ENCODE measurements at places on chromosomes 2 and 18.

- DNase-seq, result no peak
These were observed 244.7 kb downstream of the KCNS3 start for GRCh38 chr2:18123211-18123570.

DNA sequence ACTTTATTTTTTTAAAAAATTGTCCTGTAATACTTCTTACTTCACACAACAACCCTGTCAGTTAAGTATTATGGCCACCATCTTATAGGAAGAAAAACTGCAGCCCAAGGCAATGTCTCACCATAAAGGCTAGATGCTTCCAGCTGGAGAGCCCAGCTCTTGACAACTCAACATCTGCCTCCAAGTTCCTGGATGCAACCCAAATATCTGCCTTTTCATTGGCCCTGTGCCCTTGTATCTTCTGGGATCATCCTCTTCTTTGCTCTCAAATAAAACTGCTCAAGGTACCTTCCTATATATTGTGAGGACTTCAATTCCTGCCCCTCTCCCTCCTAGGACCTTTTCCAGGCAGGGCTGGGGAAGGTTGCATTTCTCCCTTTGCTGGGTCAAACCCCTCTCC lies 69.5 kb downstream of the BIN1 start:
- no peak for DNase-seq

DNA sequence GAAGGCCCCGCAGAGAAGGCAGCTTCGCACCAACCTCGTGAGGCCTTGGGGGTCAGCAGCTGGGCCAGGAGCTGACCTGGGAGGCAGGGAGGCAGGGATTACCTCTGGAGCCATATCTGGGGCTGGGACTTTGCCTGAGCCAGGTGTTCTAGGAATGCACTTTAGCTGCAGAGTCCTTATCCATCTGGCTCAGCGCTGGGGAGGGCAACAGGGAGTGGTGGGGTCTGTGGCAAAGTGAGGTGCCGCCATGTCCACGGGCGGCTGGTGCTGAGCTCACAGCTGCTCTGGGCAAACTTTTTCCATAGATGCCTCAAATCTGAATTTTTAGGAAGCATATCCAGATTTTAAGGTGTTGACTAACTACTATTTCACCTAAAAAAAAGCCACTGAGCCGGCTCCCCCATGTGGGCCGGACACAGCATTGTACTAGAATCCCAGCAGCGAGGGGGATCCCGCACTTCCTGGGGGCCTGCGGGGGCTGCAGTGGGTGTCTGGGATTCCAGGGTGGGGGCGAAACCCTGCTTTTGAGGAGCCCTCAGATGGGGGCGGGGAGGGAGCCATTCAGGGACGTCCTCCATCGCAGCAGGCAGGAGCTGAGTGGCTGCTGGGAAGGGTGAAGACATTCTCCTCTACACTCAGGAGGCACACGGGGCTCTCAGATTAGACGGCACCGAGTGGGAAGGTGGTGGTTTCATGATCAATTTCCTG lies 34.6 kb downstream of the RTP5 start:
- DNase-seq, result no peak

- DNase-seq, result no peak
These were observed 2.2 kb downstream of the ONECUT2 start for GRCh38 chr18:57437402-57437765.

DNA sequence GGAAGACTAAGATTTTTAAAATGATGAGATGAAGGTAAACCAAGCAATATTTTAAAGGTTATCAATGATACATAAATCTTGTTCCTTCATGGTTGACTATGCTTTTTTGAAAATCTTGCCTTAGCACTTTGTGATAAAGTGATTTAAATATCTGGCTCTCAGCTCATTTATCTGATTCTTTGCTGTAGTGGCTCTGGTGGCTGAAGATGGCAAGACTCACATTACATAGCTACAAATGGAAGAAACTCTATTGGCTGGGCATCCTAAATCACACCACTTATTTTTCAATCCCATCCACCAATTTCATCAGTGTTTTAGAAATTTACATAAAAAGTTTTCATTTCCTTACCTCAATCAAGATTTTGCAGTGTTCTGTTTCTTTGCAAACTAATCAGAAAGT lies 16.6 kb upstream of the APCDD1 start:
- DNase-seq, result no peak

GRCh38 chr2:18430996-18431748 lies 129.3 kb downstream of the RDH14 start:
- no peak for DNase-seq

DNA sequence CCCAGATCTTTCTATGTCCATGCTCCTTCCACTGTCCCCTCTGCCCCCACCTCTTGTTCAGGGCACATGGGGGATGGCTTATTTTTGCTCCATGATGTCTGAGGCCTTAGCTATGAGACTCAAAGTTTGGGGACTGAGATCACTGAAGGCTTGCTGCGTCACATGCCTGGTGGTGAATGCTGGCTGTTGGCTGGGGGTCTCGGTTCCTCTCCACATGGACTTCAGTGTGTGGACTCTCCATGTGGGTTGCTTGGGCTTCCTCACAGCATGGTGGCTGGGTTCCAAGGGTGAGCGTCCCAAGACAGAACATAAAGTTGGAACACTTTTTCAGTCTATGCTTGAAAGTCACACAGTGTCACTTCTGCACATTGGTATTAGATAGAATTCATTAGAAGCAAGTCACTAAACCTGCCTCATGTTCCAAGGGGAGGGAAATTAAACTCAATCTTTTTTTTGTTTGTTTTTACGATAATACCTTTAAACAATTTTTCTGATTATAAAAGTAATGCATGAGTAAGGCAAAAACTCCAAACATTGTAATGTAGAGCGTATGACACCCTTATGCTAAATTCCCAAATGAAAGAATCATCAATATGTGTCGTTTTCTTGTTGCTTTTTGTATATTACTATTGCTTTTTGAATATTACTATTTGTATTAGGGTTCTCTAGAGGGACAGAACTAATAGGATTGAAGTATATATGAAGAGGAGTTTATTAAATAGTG lies 111.7 kb downstream of the MYCN start:
- no peak for DNase-seq

DNA sequence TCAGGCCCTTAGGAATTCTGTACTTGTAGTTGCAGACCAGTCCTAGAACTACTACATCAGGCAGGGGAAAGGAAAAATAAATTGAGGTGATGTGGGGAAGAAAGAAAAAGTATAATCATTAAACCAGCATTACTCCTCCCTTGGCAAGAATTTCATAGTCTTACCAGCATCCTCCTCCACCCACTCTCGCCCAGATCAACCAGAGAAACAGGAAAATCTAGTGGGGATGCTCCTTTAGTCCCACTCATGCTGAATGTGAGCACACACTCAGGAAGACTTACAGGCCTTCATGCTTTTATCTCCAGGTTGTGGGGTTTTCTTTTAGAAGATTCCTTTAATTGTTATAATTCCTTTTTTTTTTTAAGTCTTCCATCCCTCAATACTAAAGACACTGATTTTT lies 129.3 kb upstream of the CCDC150 start:
- no peak for DNase-seq

- DNase-seq, result no peak
These were observed 90.6 kb upstream of the ANKRD30BL start for GRCh38 chr2:132252191-132252893.

GRCh38 chr18:8982416-8983183 lies 119.9 kb upstream of the NDUFV2 start:
- DNase-seq, result no peak

DNA sequence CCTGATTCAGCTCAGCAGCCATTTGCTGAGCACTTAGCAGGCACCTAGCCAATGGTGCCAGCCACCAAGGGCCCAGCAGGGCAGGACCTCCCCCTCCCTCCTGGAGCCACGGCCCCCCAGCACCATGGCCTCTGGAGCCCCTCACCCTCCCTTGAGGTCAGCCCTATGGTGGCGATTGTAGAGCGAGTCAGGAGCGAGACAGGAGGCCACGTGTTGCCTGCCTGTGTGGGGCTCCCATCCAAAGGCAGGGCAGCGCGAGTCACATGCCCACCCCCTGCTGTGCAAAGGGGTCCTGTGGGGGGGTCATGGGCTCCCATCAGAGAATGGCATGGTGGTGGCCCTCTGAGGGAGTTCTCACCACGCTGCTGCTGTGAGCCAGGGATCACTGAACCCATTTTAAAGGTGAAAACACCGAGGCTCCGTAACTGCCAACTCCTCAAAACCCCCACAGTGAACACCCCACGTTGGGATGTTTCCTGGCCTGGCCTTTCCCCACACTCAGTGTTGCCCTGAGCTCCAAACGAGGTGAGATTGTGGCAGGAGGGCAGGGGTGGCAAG lies 35.6 kb downstream of the RAMP1 start:
- no peak for DNase-seq

- DNase-seq, result no peak
These were observed 55.9 kb downstream of the HS1BP3 start for GRCh38 chr2:20594957-20595356.

DNA sequence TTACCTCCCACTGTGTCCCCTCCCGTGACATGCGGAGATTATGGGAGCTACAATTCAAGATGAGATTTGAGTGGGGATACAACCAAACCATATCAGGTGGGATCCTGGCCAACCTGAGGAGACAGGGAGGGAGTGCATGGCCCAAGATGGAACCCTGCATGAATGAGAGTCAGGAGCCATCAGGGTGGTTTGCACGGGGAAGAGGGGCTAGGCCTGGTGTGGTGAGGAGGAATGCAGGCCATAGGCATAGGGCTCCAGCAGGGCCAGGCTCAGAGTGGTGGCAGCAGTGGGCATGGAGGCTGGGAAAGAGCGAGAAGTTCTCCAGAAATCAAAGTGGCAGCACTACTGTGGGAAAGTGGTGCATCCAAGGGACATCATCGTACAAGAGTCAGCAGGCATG lies 74.0 kb upstream of the BCL2L11 start:
- DNase-seq, result no peak

GRCh38 chr18:9867071-9867594 lies 18.6 kb upstream of the TXNDC2 start:
- no peak for DNase-seq

DNA sequence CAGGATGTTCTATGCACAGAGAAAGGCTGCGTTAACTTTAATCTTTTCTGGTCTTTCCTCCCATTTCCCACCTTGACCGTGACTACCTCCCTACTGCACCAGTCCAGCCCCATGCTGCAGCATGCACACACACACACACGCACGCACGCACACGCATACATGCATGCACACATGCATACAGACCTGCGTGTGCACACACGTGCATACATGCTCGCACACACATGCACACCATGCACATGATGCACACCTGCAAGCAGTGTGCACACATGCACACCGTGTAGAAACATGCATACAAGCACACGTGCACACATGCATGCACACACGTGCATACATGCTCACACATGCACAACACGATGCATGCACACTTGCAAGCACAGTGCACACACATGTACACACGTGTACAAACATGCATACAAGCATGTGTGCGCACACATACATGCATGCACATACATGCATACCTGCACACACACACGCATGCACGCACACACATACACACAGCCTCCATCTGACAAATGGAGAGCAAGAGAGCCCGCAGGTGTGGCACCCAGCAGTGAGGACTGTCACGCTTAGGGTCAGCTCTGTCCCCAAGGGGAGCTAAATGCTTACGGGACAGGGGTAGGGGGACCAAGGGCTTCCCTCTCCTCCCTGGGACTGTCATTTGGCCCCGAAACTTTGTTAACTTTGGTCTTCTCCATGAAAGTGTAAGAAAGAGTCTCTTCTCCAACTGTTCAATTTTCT lies 18.2 kb downstream of the SNORC start:
- no peak for DNase-seq

DNA sequence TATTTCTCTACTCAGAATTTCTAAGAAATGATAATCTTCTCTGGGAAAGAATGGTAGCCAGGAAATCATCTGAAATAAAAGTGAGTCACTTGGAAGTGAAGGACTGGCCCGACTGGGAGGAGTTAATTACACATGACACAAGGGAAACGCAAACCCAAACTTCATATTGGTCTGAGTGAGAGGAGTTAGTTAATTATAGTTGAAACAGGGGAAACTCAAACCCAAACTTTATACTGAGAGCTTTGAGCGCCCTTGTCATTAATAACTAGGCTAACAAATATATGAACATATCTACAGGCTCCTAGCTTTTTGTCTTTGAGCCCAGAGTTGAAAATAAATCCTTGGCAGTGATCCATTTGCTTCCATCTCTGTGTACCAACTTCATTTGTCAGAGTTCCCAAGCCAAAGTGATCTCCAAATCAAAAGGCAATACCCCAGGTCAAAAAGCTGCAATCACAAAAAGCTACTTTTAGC lies 187.8 kb upstream of the COL3A1 start:
- DNase-seq, result no peak

DNA sequence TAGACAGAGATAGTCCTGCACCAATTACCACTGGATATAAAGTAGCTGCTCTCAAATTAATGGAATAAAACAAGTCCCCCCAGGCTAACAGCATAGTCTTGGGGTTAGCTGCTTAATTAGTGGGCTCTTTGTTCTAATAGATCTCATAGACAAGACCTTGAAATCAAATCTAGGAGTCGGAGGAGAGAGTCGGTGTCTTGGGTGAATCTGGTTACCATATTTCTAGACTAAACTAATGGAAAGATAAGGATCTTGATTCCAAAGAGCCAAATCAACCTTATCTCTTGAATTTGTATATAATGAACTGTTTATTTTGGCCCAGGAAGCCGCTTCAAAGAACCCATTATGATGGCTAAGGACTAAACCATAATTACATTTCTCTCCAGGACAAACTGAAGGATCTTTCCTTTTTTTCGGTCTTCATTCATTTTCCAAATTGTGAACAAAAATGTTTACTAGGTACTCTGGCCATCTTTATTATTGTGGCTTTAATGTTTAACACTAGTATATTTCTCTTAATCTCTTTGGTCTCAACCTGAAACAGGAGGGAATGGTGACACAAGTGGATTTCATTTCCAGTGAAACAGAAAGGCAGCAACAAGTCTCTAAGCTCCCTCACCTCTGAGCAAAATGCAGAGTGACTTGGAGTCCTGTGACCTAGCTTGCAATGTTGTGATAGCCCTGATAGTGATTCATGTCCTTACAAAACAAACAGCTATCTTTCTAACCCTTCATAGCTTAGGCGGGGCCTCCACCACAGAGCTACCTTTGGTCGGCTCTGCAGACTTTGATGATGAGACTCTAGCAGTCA lies 137.9 kb upstream of the PARD3B start:
- DNase-seq, result no peak

DNA sequence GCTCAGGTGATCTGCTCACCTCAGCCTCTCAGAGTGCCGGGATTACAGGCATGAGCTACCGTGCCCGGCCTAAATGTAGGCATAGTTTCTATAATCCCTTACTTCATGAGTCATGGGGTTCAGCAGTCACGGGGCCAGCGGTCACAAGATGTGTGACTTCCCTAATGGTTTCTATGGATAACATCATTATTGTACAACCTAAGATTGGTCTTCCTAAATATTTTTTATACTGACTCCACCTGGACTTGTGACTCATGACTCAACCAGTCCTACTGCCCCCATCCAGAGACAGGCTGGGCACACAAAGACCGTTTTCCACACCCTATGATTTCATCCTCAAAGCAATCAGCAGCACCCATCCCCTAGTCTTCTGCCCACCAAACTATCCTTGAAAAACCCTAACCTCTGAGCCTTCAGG lies 15.9 kb downstream of the FAM210A start:
- no peak for DNase-seq

DNA sequence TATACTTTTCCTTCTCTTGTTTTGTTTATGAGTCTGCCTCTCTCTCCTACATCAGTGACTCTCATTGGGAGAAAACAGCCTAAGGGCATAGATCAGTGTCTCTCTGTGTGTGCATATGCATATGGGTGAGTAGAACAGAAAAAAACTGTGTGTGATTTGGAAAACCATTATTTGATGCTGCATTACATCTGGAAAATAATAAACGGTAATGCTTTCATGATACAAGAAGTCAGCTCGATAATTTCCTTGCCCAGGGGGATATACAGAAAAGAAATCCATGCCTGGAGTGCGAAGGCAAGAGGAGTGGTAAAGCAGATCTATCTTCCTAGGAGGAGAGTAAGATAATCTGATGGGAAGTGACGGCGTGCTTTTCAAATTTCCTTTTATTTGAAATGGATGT lies 221.5 kb upstream of the LYPD1 start:
- no peak for DNase-seq
